ENCODE measurements at places on chromosomes 11 and 22.

- DNase-seq, result no peak
Measured at GRCh38 chr11:46846510-46846830, 390 bp upstream of the CKAP5 start.

DNA sequence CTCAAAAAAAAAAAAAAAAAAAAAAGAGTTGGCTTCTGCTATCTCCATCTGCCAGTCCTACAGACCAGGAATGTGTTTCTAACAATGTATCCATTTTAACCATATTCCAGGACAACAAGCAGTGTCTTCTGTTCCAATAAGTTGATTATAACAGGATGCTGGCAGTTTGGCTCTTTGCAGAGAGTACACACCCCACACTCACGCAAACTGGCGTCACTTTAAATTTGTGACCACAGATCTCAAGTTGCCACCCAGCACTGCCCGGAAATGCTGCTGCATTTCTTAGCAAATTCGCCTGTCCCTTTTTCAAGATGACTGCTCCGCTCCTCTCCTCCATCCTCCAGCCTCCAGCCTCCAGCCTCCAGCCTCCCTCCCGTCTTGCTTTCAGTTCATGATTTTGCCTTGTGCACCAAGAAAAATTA, 44.3 kb downstream of the SCGB1A1 start:
- DNase-seq, result no peak

- peak; percentile 63 for DNase-seq
Measured at GRCh38 chr22:32661296-32661695, 140.2 kb upstream of the TIMP3 start.

- no peak for DNase-seq
Measured at GRCh38 chr22:29208879-29209623, 3.4 kb downstream of the EMID1 start.

- DNase-seq, result no peak
Measured at GRCh38 chr11:86587264-86588193, 84.9 kb downstream of the ME3 start.
